ENCODE measurements at places on chromosomes 1 and 21.

- no peak for DNase-seq
These were observed 55.8 kb downstream of the YARS1 start for GRCh38 chr1:32761253-32761877.

GRCh38 chr1:45258059-45258650 is 51.8 kb upstream of the ZSWIM5 start:
- no peak for DNase-seq

GRCh38 chr1:36211841-36212240 is 12.4 kb upstream of the THRAP3 start:
- no peak for DNase-seq

DNA sequence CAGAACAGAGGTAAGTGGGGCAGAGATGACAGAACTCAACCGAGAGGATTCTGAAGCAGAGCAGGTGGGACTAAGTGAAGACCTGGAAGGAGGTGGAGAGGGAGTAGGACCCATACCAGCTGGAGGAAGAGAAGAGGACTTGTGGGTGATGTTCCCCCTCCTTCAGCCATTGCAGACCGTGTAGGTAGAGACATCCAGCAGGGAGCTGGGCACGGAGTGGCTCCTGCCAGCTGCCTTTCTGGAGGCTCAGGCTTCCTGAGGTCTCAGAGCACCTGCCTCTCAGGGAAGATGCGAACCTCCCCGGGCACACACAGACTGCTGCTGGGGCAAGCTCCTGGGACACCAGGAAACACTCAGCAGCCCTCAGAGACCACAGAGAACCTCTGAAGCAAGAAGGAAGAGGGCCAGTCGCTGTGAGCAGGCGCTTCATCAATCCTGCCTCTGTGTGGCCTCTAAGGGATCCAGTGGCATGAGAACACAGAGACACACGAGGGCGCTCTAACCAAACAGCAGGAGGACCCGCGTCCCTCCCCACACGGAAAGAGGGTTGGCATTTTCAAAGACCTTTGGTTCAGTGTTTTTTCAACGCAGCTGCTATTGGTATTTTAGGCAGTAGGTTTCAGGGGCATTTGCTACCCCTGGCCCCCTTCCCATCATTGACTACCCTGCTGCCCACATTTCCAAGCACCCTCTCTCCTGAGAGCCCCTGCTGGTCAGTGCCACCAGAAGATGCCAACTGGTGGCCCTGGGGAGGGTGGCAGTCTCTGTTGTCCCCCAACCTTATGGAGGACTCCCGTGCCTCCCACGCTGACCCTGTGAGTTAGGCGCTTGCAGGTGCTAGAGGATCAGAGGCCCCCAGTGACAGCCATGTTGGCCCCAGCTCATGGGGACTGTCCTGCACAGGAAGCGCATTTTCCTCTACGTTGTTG is 89.6 kb upstream of the EDN2 start:
- peak; percentile 67 for DNase-seq

- no peak for DNase-seq
These were observed 10.7 kb upstream of the NPHP4 start for GRCh38 chr1:6002714-6003501.

DNA sequence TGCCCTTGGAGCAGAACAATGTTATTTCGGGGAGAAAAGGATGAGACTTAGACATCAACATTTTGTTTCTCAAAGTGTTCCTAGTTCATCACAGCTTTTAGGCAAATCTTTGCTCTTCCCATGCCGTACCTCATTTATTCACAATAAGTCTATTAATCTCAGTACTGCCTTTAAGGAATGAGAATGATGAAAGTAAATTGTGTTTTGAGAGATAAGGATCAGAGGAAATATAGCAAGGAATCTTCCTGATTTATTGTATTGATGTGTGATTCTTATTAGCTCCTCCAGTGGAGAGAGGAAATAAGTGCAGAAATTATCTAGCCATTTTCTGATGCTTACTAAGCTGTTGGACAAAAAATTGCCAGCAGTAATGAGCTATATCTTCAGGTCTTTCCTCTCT is 2.0 kb downstream of the POLR3C start:
- DNase-seq: no peak

GRCh38 chr1:221166559-221167318 is 287.5 kb downstream of the HLX start:
- DNase-seq: no peak

GRCh38 chr21:27001526-27001925 is 34.6 kb upstream of the ADAMTS5 start:
- no peak for DNase-seq

DNA sequence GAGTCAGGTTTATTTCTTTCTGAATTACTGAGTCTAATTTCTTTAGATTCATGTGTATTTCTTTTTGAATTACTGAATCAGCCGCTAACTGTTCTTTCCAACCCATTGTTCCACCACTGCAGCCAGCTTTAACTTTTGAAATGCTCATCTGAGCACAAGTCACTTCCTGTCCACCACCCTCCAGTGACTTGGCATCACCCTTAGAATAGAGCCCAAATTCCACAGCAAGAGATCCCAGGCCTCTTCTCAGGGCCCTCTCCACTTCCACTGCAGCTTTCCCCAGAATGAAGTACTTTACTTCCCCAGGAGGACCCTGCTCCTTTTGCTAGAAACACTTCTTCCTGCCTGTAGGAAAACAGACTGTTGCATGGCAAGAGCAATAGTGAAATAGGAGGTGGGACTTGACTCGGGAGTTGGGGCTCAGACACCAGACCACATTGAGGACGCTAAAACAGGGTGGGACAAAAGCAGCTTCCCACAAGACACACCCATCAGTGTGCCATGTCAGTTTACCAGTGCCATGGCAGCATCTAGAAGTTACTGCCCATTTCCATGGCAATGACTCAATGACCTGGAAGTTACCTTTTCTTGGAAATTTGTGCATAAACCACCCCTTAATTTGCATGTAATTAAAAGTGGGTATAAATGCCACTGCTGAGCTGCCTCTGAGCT is 56.5 kb upstream of the ADAR start:
- no peak for DNase-seq

GRCh38 chr21:25639551-25640201 is 618 bp downstream of the JAM2 start:
- DNase-seq: peak; percentile 42

DNA sequence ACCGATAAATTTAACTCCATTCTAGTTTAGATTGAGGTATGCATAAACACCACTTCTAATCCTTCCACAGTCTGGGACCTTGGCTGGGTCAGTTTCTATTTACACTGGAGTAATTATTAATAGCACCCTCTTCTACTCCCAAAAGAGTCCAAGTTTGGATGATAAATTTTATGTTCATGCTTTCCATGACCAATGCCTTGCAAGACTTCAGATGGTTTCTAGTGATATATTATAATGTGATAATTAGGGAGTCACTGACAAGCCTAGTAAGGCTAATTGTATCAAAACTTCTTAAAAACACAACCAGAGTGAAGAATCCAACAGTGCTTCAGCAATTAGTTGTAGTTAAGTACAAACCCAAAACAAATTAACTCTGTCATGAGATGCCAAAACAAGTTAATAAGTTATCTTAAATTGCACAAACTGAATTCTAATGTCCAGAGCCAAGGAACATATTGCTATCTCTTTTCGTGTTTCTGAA is 489.6 kb downstream of the TTLL7 start:
- DNase-seq: no peak

DNA sequence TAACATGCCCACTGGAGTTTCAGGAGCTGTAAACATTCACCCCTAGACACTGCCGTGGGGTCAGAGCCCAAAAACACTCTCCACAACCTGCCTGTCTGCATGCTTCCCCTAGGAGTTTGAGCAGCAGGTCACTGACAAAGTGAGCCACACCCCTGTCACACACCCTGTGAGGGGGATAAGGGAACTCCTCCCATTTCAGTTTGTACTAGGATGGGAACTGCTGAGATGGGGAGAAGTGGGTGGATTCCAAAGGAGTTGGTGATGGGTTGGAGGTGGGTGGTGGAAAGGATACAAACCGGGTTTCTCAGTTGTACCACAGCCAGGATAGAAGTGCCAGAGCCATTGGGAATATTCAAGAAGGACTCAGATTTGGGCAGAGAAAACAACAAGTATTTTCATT is 140.2 kb downstream of the MIS18A start:
- DNase-seq: no peak

DNA sequence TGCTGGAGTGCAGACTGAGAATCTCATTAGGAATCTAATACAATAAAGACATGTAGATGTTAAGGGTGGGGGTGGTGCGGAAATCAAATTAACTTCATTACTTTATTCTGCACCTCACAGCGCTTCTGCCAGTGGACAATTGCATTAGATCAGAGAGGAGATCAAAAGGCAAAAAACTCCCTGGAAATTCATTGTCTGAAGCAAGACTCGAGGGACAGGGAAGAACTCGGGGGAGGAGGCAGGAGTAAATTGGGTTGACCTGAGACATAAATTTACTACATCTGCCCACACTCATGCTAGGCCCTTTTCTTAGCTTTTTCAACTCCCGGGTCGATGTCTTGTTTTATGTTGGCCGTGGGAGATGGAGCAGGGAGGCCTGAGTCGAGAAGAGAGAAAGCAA is 315.4 kb downstream of the SPATA17 start:
- DNase-seq: no peak

DNA sequence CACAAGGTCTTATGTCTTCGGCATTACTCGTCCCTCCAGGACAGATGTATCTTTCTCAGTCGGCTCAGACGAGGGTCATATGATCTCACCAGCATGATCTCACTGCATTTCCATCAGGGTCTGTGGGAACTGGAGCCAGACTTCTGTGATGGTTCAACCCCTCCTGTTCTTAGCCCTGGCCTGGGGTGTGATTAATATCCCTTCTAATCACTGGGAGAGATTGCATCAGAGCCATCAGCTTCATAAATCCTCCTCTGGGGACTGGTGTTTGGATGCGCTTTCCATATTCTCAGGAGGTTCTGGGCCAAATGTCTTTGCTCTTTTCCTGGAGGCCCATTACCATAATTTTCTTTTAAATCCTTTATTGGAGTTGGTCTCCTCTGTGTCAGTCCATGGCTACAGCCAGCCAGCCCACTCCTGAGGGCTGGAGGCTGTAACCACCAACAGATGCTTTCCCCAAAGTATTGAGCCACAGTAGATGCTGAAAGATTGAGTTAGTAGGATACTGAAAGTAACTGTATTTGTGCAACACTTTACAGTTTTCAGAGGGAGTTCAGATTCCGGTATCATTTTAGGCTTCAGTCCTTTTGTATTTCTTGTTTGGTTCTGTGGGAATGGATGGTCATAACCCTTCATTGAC is 20.0 kb downstream of the CACNA1E start:
- DNase-seq: no peak

- DNase-seq: no peak
These were observed 61.7 kb downstream of the UBE2U start for GRCh38 chr1:64265141-64265540.

DNA sequence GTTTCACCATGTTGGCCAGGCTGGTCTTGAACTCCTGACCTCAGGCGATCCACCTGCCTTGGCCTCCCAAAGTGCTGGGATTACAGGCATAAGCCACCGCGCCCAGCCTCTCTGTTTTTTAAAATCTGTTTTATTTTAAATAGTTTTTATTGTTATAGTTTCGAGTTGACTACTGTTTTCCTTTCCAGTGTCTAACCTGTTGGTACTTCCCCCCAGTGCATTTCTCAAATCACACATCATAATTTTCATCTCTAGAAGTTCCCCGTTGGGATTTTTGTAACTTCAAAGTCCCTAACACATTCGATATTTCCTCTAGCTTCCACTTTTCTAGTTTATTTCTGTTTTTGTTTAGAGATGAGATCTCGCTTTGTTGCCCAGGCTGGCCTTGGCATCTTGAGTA is 7.5 kb downstream of the HES4 start:
- DNase-seq: no peak

DNA sequence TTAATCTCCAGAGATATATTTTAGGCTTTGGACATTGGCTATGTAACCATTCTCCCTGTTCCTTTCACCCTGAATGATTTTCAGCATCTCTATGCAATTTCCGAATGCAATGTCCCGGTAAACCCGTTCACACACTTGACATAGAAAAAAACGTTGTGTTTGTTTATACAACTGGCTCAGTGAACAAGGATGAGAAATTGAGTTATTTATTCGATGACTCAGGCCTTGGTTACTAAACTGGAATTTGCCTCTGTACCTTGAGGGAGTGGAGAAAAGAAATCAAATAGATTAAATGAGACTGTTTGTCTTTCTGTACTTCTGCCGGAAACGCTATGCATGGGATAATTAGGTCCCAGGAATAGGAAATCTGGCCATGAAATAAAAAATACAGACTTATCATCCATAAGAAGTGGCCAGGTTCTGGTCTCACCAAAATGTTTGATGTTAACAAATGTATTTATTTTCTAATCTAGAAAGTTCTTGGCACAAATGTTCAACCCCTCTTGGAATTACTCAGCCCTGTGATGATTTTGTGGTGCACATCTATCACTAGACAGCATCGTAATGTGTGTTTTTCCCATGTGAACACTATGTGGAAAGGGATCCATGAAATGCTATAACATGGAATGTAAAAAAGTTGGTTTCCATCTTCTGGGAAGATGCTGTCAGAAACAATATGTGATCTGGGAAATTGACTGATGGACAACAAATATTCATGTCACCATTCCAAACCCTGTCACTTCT is 253.9 kb downstream of the DUSP10 start:
- no peak for DNase-seq

DNA sequence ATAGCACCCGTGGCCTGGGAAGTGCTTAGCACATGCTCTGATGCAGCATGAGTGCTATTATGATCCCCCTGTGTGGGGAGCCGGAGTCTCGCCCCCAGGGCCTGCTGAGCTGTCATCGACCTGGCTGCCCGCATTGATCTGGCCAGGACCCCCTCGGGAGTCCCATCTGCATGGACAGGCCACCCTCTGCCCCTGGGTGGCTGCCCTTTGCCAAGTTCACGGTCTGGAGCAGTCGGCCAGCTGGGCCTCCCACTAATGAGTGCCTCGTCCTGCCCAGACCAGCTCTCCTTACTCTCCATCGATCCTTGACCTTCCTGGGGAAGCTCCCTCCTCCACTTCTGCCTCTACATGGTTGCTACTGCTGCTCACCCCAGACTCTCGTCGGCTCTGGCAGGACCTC is 121.8 kb upstream of the RUNX3 start:
- DNase-seq: no peak

GRCh38 chr21:42433946-42434551 is 30.3 kb downstream of the UBASH3A start:
- DNase-seq: no peak

GRCh38 chr21:37436174-37436573 is 69.6 kb downstream of the DYRK1A start:
- no peak for DNase-seq
